ENCODE measurements at places on chromosomes 11 and 22.

DNA sequence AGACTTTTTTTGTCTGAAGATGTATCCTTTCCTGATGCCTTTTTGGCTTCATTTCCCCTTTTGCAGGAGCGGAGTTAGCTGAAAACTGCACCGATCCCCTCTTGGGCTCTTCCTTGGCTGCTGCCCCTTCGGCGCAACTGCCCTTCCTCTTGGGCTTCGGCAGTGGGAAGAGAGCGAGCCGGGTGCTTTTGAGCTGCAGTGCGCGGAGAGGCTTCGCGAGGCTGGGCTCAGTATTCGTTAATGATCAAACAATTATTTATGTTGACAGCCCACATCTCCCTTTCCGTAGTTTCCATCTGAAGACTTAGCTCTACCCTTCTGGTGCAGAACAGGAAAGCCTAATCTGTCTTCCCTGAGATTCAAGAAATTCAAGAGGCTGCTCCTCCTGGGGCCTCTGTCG, 170.8 kb downstream of the CSNK2A3 start:
- no peak for DNase-seq

- DNase-seq, result no peak
Measured at GRCh38 chr22:40176921-40177737, 596 bp upstream of the TNRC6B start.

DNA sequence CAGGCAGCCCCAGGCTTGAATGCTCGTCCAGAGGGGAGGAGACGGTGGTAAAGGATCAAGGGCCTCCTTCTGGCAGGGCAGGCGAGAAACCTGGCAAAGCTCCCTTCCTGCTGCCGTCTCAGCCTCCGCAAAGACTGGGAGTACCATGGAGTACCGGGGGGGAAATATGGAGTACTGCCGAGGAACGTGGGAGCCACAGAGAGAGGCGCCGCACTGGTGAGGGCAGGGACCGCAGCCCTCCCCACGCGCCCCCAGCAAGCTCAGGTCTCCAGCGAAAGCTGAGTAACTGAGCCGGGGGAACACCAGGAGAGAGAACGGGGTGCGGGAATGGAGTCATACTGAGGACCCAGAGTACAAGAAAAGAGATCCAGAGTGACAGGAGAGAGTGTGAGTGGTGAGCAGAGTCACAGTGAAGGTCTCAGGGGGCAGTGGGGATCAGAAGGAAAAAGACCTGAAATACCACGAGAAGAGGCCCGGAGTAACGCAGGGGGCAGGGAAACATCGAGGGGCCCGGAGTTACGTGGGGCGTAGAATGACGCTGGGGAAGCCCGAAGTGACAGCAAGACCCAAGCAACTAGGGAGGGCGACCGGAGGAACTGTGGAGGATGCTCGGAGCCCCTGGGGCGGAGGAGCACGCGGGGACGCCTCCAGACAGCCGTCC, 740 bp downstream of the EML3 start:
- peak; percentile 74 for DNase-seq

DNA sequence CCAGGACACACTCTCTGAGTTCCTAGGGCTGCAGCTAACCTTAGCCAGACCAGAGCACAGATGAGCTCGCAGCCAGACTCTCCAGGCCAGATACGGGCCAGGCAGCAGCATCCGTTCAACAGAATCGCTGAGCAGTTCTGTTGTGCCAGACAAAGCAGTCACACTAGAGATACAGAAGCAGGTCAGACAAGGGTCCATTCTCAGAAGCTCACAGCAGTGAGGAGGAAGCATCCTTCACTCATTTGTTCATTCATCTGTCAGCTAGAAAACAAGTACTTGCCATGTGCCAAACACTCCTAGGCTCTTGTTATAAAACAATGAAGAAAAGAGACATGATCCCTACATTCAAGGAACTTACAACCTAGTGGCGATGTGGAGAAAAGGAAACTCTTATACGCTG, 2.6 kb downstream of the LMO2 start:
- no peak for DNase-seq

DNA sequence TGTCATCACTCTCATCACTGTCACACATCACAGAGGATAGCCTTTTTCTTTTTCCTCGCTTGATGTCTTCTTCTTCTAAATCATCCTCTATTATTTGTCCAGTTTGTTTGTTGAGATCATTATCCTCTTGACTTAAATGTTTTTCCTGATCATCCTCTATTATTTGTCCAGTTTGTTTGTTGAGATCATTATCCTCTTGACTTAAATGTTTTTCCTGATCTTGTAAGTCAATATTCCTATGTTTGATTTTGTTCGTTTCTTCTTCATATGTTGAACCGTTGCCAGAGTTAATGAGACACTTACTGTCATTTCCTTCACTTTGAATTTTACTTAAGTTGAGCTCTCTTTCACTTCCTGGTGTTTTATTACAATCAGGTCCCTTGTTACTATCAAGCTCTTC, 5.6 kb downstream of the CCDC82 start:
- no peak for DNase-seq

GRCh38 chr22:32587449-32587848, 112.8 kb downstream of the FBXO7 start:
- no peak for DNase-seq

- no peak for DNase-seq
Measured at GRCh38 chr11:94790661-94791180, 22.6 kb downstream of the AMOTL1 start.

DNA sequence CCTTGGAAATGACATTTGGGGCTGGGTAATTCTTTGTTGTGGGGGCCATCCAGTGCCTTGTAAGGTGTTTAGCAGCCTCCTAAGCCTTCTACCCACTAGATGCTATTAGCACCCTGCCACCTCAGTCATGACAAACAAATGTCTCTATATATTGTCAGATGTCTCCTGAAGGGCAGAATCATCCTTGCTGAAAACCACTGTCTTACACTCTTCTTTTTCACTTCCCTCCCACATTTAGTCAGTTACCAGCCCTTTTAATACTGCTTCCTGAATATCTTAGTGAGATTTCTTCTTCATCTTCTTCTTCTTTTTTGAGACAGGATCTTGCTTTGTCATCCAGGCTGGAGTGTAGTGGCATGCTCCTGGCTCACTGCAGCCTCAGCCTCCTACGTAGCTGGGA, 33.1 kb downstream of the TNRC6B start:
- DNase-seq, result no peak

DNA sequence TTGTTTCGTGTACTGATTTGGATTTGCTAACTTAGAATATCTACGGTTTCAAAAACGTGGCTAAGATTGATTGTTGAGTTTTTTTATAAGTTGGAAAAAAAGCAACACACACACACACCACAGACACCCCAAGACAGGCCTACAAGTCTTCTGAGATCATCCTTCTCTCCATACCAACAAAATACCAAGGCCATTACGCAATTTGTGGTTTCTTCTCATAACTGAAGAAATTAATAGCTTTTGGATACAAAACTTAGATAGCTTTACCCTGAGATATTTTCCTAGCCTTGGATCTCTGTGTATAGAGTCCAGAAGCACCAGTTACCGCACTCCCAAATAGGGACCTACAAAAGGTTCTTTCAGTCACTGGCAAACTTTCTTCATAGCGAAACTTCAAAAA, 113.6 kb downstream of the SIK3 start:
- no peak for DNase-seq
